ENCODE measurements at places on chromosomes 5 and 9.

DNA sequence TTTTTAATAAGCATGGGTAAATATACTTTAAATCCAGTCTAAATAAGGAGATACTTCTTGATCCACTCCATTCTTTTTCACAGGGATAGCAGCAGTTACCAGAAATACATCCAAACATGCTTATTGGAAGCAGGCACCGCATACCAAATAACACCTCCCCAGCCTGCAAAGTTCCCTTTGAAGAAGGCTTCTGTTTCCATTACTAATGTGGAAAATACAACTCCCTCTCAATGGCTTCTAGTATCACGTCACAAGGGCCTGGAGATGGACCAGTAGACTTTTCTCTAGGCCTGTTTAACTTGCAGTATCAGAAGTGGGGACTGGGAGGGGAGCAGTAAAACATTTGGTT is 20.8 kb downstream of the TMEM245 start:
- DNase-seq = no peak

GRCh38 chr5:23274171-23274570 is 233.2 kb upstream of the PRDM9 start:
- no peak for DNase-seq

DNA sequence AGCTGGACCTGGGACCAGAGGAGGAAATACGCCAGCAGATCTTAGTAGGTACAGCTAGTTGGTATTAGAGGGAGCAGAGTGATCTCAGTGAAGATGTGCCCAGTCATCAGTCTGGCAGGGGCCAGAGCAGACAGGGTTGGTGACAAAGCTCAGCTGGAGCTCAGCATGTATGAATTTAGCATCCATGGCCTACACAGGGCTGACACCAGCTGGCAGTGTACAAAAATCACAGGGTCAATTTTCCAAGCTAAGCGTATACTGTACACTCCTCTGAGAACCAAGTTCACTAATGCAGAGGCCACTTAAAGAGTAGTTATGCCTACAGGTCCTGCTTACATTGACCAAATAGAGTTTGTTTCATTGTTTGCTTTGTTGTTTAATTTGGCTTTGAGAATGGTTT is 146.6 kb downstream of the SLC24A2 start:
- DNase-seq = no peak

DNA sequence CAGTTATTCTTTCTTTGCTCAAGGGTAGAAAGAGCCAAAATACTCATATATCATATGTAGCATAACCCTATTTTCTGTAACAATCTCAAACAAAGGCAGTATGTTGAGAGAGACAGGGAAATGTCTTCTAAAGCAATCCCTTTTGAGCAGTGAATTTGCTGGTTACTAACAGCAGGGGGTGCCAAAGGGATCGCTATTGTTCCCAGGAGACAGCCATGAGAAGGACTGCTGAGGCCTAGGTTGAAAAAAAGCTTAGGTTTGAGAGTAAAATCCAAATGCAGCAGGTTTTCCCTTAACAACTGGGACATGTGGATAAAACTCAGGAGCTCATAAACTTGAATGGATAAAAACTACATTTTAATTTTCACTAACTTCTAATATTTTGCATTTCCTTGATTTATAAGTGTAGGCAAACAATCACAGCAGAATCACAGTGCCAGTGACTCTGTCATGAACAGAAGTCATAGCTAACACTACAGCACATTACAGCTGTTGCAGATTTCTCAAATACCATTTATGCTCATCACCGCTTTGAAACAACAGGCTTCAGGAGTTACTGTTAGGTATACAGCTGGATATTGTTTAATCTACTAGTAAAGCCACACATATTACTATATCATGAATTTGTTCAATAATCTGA is 148.4 kb downstream of the MAPKAP1 start:
- peak; percentile 72 for DNase-seq

GRCh38 chr5:138645778-138646575 is 70.8 kb upstream of the HSPA9 start:
- DNase-seq = no peak

DNA sequence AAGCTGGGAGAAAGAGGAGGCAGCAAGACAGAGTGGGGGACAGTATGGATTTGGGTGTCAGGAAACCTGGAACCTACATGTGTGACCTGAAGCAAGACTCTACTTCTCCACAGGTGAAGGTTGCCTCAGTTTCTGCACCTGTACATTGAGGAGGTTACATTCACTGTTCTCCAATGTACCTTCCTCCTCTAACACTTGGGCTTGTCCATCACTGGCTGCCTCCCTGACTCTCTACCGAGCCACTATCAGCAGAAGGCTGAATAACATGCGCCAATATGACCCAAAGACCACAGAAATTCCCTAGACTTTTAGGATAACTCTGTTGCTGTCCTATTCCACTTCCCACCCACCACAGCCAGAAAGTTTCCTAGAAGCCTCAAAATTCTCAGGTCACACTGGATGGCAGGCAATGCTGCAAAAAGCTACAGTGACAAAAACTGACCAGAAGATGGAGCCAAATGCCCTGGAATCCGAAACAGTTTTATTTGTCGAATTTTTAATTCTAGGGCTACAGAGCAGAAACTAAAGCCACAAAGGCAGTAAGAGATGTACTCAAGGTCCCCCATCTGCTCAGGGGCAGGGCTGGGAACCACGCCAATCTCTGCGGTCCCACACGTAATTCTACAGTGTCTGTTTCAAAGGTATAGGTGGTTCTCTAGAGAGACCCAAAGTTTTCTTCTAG is 64.4 kb downstream of the FAM114A2 start:
- peak; percentile 17 for DNase-seq

- DNase-seq = no peak
Measured at GRCh38 chr5:154755361-154756008, at the start of gene LARP1. Gene LARP1, plus strand, starts transcription at chr5:154755377. Its CDS starts 381 bp downstream, at chr5:154755758.

- no peak for DNase-seq
Measured at GRCh38 chr5:181156758-181157157, 9.4 kb downstream of the OR2V2 start.

- DNase-seq = no peak
Measured at GRCh38 chr9:88819476-88819875, 171.8 kb upstream of the S1PR3 start.

GRCh38 chr5:113900816-113901215 is 387.3 kb downstream of the YTHDC2 start:
- no peak for DNase-seq

DNA sequence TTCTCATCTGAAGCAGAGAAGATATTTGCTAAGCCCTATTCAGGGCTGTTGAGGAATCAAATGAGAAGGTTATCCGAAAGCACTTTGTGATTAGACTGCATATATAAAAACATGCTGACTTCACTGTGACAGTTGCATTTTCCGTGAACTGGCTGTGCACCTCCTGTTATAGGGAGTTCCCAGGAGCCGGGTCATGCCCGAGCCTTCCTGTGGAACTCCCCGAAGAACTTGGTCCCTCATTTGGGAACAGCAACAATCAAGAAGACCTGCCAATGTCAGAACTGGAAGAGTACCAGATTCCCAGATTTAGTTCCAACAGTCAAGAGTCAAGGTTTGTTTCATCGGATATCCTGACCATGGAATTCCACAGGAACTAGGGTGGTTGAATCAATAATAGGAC is 130.4 kb upstream of the RAI14 start:
- DNase-seq = no peak

GRCh38 chr5:11734369-11734768 is 169.9 kb downstream of the CTNND2 start:
- no peak for DNase-seq

DNA sequence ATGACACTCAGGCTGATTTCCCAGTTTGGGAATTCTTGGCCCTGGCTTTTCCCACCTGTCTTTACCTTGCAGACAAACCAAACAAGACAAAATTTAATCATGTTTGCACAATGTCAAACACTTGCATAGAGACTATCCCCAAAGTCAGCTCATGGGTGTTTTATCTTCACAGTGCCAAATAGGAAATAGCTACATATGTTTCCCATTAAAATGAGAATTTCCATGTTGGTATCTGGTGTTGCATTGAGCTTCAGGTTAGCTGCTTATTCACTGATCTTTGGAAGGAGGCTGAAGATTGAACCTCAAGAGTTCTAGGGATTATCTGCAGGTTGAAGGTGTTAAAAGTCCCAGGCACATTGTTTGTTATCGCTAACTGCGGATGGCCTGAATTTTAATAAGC is 19.5 kb downstream of the MAP1B start:
- no peak for DNase-seq

GRCh38 chr9:117696154-117696553 is 8.0 kb upstream of the TLR4 start:
- no peak for DNase-seq

GRCh38 chr9:4750023-4750673 is 9.1 kb upstream of the AK3 start:
- no peak for DNase-seq

DNA sequence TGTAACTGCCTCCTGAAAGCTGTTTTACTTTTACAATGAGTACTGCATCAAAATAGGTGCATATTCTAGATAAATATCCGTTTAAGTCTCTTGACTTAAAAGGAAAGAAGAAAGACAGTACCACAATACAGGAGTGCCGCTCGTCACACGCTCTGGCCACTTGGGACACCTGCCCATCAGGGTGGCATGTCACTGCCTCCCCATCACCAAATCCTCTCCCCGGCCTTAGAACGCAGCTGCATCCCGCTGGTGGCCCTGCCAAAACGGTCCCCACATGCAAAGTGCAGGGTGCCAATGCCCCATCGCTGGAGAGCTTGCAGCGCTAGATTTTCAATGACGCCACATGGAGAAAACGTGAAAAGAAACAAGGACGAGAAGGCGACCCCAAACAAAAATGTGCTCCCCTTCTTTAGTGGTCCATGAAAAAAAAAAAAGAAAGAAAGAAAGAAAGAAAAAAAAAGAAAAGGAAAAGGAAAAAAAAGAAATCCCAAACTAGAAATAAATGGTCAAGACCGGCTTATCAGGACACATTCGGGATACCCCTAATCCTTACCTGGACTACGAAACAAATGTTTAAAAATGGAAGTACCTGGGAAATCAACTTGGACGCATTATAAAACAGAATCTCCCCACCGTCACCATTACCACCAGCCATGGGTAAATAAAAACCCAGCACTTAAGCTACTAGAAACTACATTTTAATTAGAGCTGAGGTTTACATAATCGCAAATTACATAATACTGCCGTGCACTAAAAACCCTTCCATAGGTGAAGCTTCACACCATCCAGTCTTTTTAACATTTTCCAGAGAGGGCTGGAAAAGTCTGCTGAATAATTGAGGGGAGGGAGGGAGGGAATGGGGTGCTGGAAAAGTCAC is 1.0 kb downstream of the ANKH start:
- DNase-seq = no peak

DNA sequence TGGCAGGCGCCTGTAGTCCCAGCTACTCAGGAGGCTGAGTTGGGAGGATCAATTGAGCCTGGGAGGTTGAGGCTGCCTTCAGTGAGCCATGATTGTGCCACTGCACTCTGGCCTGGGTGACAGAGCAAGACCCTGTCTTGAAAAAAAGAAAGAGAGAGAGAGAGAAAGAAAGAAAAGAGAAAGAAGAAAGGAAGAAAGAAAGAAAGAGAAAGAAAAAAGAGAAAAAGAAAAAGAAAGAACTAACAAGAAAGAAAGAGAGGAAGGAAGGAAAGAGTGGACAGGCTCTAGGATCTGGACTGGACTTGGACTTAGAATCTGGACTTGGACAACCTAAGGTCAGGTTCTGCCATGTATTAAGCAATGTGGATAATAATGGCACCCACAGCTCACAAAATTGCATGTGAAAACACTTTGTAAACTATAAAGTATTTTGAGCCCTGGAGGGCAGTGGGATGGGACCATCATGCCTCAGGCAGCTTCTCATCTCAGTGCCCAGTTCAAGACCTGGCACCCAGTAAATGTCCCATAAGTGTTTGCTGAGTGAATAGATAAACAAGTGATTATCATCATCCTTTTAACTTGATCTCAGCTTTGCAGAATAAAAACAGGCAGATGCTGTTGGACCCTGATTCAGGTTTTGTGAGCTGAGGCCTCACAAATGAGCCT is 12.8 kb upstream of the PHF19 start:
- no peak for DNase-seq

GRCh38 chr5:76209297-76209696 is 126.1 kb downstream of the SV2C start:
- no peak for DNase-seq

- DNase-seq = no peak
Measured at GRCh38 chr9:107345327-107345726, 62.2 kb downstream of the RAD23B start.

DNA sequence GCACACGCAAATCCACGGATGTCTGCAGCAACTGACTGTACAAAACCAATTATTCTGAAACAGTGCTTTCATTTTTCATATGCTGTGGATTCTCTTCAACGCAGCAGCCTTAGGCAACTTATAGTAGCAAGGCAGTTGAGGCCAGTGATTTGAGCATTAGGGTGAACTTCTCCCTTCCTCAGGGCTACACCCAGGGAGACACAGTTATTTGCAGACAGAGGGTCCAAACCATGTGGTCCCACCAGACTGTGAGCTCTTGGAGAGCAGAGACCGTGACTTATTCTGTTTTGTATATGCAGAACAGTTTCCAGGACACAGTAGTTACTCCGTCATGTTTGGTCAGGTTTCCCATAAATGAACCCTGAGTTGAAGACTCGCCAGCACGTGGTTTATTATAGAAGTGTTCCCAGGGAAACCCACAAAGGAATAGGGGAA is 19.0 kb upstream of the WHRN start:
- DNase-seq = no peak

- no peak for DNase-seq
Measured at GRCh38 chr9:21616082-21616778, 134.1 kb upstream of the IFNE start.

DNA sequence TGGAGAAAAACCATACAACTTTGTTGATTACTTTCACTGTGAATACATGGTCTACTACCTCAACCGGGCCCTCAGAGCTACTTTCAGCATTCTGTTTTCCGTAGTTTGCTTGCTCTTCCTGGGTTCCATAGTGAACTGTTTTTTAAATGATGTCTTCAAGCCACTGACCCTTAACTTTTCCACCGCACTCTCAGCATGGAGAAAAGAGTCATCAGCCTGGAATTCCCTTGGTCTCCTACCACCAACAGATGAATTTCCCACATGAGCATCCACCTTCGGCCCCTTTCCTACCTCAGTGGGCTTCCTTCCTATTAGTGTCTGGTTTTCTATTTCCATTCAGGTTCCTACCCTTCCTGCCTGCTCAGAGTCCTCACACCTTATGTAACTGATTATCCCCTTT is 135.9 kb upstream of the ADAMTSL1 start:
- DNase-seq = no peak

DNA sequence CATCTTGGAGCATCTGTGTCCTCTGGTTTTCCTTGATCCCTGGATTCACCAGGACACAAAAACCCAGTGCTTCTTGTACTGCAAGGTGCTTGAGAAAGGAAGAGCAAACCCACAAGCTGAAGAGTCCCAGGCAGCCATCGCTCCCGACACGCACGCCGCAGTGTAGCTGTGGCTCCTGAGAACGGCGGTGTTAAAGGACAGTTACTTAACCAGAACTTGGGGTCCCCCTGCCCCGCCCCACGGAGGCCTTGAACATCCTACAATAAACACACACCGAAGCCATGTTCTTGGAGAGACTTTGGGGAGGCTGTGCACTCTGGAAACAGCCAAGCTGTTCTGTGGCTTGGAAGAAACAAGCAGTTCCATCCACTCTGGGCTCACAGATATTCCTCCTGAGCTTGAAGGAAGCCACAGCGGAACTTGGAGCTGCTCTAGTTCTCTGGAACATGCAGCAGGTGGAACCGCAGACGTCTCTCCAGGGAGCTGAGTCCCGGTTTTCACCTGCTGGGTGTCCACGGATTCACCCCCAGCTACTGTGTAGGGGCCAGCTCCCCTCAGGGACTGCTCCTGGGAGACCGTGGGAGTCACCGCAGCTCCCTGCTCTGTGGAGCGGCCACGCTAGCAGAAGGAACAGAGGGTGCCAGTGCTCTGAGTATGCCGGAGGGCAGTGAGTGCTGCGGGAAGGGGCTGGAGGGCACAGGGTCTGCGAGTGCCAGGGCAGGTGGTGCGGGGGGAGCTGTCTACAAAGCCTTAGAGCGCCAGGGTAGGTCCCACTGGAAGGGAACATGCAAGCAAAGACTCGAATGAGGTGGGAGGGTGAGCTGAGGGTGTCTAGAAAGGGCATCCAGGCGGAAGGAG is 107.3 kb downstream of the ADAMTS2 start:
- no peak for DNase-seq

All from right renal pelvis (tissue), 4 donors.